ENCODE measurements at places on chromosomes 7 and 10. TPM values are rescaled to one million over a fixed set of nuclear protein-coding genes. Genes with fewer than 3 reads are reported as not detected.

GRCh38 chr7:1040790-1041189 lies 3.6 kb upstream of the GPR146 start:
- DNase-seq, result no peak

GRCh38 chr7:129210256-129210988 lies 14.4 kb upstream of the AHCYL2 start:
- DNase-seq, result peak; percentile 65

- no peak for DNase-seq
Measured at GRCh38 chr10:70573599-70574506, 28.7 kb downstream of the PRF1 start.

DNA sequence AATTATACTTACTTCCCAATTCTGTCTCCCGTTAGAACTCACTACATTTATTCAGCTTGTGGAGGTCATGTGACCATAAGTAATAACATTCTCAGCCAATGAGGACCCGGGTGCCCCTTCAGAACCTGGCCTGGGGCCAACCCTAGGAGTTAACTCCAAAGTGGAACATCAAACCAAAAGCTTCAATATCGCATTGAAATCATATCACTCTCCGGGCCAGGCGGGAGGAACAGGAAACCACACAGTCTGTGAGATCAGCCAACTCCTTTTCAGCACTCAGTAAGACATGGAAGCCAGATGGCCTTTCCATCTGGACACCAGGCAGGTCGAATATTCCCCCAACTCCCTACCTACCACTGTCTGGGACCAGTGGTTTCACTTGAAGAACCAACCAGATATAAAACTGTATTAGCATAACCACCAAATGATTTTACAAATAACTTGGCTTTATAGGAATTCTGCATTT lies 5.5 kb downstream of the CREB3L2 start:
- peak; percentile 93 for DNase-seq

DNA sequence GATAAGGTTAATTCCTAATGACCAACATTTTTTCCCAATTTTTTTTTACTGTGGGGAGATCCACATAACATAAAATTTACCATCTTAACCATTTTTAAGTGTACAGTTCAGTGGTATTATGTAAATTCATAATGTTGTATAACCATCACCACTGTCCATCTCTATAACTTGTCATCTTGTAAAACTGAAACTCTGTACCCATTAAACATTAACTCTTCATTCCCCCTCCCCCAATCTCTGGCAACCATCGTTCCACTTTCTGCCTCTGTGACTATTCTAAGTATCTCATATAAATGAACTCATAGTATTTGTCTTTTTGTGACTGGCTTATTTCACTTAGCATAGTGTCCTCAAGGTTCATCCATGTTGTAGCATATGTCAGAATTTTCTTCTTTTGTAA lies 46.0 kb upstream of the HPS1 start:
- no peak for DNase-seq

GRCh38 chr10:73625004-73625883 lies 16.0 kb downstream of the MYOZ1 start:
- peak; percentile 47 for DNase-seq

Gene PRPF18
- 7.3 TPM for polyA plus RNA-seq
